ENCODE measurements at places on chromosomes 7 and 10. TPM values are rescaled to one million over a fixed set of nuclear protein-coding genes. Genes with fewer than 3 reads are reported as not detected.

DNA sequence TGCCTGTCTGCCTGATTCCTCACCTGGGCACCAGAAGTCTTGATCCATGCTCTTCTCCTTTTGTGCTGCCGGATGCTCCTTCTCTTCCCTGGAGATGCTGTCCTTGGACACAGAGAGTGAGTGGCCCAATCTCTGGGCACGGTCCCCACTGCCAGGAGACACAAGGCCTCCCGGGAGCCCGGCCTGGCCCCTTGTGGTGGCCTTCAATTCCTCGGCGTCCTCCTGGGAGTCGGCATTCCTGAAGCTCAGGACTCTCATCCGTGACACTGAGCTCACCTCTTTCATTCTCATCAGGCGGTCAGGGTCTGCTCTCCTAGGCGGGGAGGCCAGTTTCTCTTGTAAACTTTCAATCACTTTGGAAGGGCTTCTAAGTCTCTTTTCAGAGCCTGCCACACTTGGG, 33.3 kb downstream of the JCAD start:
- H3K36me3 ChIP-seq = no peaks in the 10 kb centered on the region
- H3K27me3 ChIP-seq = no peaks in the 10 kb centered on the region
- no peak for DNase-seq

Gene CWF19L1
- 17.5 TPM for total RNA-seq

- peaks cover 51% of the 10 kb centered on the region for H3K36me3 ChIP-seq
- no peaks in the 10 kb centered on the region for H3K27me3 ChIP-seq
- no peak overlapping the region for H3K27ac ChIP-seq
- peaks cover 15% of the 10 kb centered on the region for H3K4me1 ChIP-seq
- DNase-seq = no peak
- H3K4me3 ChIP-seq = no peak overlapping the region
Observed at GRCh38 chr7:73572767-73573186, 5.6 kb downstream of the TBL2 start.

- H3K27ac ChIP-seq = no peak overlapping the region
- H3K36me3 ChIP-seq = peaks cover 87% of the 10 kb centered on the region
- no peak overlapping the region for H3K4me3 ChIP-seq
- DNase-seq = no peak
- H3K4me1 ChIP-seq = no peaks in the 10 kb centered on the region
Observed at GRCh38 chr10:79310200-79310865, 36.9 kb upstream of the PPIF start.

Gene CAMK1D
- 12.2 TPM for total RNA-seq

DNA sequence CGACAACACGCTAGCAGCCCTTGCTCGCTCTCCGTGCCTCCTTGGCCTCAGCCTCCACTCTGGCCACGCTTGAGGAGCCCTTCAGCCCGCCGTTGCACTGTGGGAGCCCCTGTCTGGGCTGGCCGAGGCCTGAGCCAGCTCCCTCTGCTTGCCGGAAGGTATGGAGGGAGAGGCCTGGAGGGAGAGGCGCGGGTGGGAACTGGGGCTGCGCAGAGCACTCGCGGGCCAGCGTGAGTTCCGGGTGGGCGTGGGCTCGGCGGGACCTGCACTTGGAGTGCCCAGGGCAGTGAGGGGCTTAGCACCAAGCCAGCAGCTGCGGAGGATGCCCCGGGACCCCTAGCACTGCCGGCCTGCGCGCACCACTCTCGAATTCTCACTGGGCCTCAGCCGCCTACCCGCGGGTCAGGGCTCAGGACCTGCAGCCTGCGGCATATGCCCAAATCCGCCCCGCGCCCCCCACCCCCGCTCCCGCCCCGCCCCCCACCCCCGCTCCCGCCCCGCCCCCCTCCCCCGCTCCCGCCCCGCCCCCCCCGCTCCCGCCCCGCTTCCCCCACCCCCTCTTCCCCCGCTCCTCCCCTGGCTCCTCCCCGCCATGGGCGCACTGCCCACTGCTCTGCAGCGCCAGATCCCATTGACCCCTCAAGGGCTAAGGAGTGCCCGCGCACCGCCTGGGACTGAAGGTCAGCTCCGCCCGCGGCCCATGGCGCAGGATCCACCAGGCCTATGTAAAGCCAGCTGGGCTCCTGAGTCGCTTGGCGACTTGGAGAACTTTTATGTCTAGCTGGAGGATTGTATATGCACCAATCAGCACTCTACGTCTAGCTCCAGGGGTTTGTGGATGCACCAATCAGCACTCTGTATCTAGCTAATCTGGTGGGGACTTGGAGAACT, 15.9 kb upstream of the ACBD5 start:
- no peak overlapping the region for H3K27ac ChIP-seq
- H3K36me3 ChIP-seq = no peaks in the 10 kb centered on the region
- DNase-seq = no peak

Measured in thyroid gland (tissue), 4 donors.